ENCODE measurements at places on chromosomes 5 and 9.

DNA sequence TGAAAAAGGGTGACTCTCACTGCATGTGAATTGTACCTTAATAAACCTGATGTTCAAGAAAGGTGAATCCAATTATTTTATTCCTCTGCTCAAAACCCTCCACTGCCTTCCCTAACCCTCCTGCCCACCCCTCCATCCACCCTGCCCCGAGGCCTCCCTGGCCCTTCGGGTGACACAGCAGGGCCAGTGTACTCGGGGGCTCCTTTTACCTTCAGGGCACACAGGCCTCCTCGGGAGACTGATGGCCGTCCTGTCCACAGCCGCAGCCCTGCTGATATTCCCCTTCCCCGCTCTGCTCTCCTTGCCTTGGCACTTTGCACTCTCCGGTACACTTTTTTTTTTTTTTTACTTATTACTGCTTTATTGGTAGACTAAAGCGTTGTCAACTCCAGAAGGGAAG, 234.0 kb downstream of the CACNA1B start:
- DNase-seq = no peak

- no peak for DNase-seq
Measured at GRCh38 chr5:59133764-59134261, 550.9 kb downstream of the RAB3C start.

- DNase-seq = no peak
Measured at GRCh38 chr5:55691265-55692105, 20.6 kb downstream of the SLC38A9 start.

- no peak for DNase-seq
Measured at GRCh38 chr9:37769306-37769705, 15.6 kb downstream of the EXOSC3 start.

DNA sequence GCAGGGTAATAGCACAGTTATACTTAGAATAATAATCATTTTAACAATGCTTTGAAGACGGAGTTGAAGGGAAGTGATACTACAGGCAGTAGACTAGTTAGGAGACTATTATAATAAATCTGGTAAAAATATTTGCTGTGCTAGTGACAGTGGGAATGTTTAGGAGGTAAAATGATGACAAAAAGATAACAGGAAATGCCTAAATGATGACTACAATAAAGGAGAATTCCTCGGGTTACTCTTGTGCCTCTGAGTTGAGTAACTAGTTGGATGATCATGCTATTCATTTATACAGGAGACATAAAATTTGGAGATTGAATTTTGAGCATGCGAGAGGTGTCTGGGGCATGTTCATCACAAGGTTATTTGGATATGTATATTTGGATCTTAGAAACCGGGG, 32.2 kb upstream of the PAM start:
- no peak for DNase-seq

Data from GM18507 (cell line).